ENCODE measurements at places on chromosomes 2 and 18. TPM values are rescaled to one million over a fixed set of nuclear protein-coding genes. Genes with fewer than 3 reads are reported as not detected.

GRCh38 chr18:67519592-67519991 is 3.1 kb upstream of the DSEL start:
- DNase-seq = no peak

- DNase-seq = peak; percentile 89
These were observed 28.1 kb upstream of the TMEM247 start for GRCh38 chr2:46451131-46451711.

GRCh38 chr2:228703152-228703551 is 521.7 kb upstream of the SPHKAP start:
- DNase-seq = no peak

ALPP gene
- total RNA-seq = not detected

CYS1 gene
- 47.6 TPM for total RNA-seq

RAB6C gene
- 0.42 TPM for total RNA-seq

CIAO1 gene
- 92.6 TPM for total RNA-seq
